LNCaP clone FGC (cell line): ENCODE measurements at places on chromosomes 12 and 14.
A peak's percentile ranks its signal among the peaks of the same experiment; 100 is the strongest.

DNA sequence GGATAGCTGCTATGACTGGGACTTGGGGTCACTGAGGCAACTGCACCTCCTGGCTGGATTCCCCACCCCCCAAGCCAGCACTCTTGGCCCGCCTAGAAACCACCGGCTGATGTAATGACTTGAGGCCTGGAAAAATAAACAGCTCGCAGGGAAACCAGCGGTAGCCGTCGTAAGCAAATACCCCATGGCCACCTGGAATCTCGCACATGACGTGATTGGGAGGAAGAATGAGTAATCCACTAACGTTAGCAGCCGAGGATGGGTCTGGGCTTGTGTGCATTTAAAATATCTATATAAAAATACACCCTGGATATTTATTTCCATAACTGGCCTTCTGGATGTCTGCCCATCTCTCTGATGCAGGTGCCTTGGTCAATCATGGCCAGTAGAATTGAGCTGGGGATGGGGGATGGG is 120.1 kb downstream of the SMOC1 start:
- DNase-seq, result no peak

DNA sequence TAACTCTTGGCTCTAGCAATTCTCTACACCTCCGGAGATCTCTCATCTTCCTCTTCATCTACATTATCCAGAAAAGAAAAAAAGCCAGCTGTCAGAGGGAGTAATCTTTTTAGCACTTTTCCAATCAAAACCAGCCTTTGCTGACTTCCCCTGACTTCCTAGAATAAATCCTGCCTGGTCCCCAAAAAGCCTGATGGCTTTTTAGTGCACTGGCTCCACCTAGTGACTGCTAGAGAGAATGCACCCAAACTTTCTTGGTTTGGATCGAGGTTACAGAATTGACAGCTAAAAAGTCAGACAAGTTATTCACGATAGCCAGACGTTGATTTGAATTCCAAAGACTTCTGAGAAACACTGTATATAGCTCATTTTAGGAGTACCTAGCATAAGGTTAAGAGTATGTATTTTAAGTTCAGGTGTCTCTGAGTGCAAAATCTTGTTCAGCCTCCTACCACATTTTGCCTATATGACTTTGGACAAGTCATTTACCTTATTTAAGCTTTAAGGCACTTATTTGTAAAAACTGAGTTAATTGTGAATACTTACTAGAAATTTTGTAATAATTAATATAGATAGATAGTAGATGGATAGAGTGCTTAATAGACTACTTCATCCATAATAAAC is 185.7 kb upstream of the GRIN2B start:
- peak; percentile 10 for DNase-seq

- no peak for DNase-seq
Measured at GRCh38 chr12:127192391-127192790, 1074.6 kb upstream of the TMEM132C start.

DNA sequence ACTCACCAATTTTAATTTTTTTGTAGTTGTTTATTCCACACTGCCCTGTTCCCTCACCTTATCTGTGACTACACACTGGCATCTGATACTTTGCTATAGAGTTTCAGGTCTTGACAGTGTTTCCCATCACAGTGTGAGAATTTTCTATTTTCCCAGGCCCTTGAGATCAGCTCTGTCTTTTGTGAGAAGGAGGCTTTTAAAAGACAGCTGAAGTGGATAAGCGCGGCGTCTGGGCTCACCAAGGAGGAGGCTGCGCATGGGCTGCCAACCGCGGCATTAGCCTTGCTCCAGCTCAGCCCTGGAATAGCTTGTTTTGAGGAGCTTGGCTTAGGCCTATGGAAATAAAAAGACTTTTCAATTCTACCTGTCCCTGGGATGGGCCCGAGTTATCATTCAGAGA is 181.3 kb downstream of the RMST start:
- no peak for DNase-seq

DNA sequence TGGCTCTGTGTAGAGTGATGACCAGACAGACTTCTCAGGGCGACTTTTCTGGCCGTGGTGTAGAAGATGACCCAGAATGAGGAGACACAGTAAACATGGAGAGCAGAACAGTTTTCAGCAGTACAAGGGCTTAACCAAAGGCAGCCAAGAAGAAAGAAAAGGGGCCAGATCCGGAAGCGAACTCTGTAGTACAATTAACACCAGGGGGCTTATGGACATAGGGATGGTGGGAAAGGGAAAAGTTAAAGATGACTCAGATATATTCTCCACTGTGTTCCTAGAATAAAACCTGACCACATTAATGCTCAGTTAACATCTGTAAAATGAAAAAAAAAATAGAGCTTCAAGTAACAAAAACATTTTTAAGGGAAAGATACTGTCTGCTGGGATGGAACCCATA is 60.2 kb downstream of the LGR5 start:
- DNase-seq, result no peak
